ENCODE measurements at places on chromosomes 2 and 18. TPM values are rescaled to one million over a fixed set of nuclear protein-coding genes. Genes with fewer than 3 reads are reported as not detected.
A peak's percentile ranks its signal among the peaks of the same experiment; 100 is the strongest.

DNA sequence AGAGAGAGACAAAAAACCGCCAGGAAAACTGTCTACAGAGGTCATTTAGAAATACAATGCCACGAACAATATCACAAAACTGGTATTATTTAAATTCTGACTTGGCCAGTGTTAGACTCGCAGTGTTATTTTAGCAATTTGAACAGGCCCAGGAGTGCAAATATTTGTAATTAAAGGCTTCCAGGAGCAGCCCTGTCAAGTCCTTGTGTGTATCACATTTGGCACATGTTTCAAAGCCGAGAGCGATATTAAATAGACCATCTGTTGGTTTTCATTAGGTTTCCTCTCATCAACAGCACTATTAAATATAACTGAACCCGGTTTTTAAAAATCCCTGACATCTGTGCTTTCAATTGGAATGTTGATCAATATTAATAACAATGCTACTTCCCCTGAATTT, 656.9 kb downstream of the TSN start:
- no peak for DNase-seq
- no peaks in the 10 kb centered on the region for H3K36me3 ChIP-seq
- no peaks in the 10 kb centered on the region for H3K27me3 ChIP-seq
- no peaks in the 10 kb centered on the region for H3K4me1 ChIP-seq
- H3K27ac ChIP-seq, result no peak overlapping the region

DNA sequence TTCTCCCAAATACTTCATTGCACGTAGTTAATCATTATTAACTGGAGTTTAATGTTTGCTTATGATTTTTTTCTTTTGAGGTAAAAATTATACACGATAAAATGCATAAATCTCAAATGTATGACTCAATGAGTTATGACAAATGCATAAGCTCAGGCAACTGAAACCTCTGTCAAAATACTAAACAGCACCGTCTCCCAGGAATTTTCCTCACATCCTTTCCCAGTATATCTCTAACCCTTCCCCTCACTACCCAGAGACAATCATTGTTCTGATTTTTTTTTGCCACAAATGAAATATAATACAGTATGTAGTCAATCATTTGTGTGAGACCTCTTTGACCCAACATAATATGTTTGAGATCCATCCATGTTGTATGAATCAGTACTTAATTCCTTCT, 606.5 kb downstream of the CPS1 start:
- peaks cover 4% of the 10 kb centered on the region for H3K4me1 ChIP-seq
- H3K4me3 ChIP-seq, result no peak overlapping the region
- no peaks in the 10 kb centered on the region for H3K27me3 ChIP-seq
- H3K36me3 ChIP-seq, result no peaks in the 10 kb centered on the region
- no peak for DNase-seq

The DAPL1 gene
- not detected for total RNA-seq

DNA sequence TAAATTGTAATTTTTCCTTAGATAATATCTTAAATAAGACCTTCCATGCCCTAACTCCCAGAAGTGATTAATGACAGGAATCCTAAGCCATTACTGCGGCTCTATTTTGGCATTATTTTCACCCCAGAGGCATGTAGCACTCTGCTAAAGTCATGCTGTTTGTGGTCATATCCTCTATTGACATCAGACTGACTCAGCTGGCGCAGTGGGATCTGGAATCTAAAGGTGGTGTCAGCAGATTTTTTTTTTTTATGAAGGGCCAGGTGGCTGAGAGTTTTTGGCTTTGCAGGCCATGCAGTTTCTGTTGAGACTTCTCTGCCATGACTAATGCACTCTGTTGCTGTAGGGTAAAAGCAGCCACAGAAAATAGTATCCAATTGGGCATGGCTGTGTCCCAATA, 64.1 kb upstream of the ACVR1C start:
- H3K27ac ChIP-seq, result no peak overlapping the region
- no peaks in the 10 kb centered on the region for H3K4me1 ChIP-seq
- no peak for DNase-seq
- no peaks in the 10 kb centered on the region for H3K36me3 ChIP-seq
- H3K27me3 ChIP-seq, result peaks cover 75% of the 10 kb centered on the region

DNA sequence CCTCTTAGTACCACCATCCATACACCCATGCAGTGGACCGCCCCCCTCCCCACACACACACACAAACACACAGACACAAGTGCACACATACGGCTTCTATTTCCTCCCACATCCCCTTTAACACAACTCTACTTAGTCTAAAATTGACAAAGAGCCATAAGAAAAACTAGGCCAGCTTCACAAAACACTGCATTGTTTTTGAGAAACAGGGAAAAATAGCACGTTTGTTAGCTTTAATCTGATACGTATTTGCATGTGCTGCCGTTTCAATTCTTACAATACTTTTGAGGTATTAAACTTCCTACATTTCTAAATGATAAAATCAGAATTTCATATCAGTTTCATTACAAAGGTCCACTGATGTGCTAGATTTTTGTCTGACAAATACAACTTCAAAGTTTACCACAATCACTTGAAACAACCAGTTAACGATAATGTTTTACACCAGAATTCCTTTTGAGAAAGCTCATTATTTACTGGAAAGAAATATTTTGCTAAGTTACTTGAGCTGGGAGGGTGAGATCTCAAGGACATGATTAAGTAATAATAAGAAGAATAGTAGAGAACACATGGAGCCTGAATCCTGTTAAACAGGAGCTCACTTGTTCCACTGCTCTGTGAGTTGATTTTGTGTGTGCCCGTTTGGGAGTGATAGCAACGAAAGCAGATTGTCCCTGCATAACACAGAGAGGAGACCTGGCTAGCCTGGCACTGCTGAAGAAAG, 74.5 kb downstream of the MOGAT1 start:
- H3K27ac ChIP-seq, result no peak overlapping the region
- peaks cover 81% of the 10 kb centered on the region for H3K27me3 ChIP-seq
- no peaks in the 10 kb centered on the region for H3K4me1 ChIP-seq

- H3K4me1 ChIP-seq, result peaks cover 11% of the 10 kb centered on the region
- H3K27me3 ChIP-seq, result no peaks in the 10 kb centered on the region
- DNase-seq, result no peak
- no peak overlapping the region for H3K27ac ChIP-seq
These were observed 219.4 kb downstream of the MREG start for GRCh38 chr2:215793747-215794595.

DNA sequence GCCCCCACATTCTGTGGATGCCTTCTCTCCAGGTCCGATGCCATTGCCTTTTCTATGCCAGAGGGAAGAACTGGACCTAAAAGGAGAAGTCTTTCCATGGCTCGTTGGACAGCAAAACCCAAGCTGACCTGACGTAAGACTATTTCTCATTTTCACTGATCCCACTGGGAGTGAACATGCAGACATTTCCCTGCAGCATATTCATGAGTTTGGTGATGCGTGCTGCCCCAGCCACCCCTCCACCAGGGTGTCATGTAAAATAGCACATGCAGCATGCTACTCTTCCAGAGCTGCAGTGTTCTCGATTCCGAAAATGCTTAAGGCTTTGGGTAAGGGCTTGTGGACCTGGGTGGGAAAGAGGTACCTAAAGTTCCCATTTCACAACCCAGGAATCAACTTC, 221.2 kb downstream of the UXS1 start:
- no peaks in the 10 kb centered on the region for H3K27me3 ChIP-seq
- no peak for DNase-seq
- H3K36me3 ChIP-seq, result no peaks in the 10 kb centered on the region
- H3K27ac ChIP-seq, result no peak overlapping the region
- H3K4me1 ChIP-seq, result no peaks in the 10 kb centered on the region
- no peak overlapping the region for H3K4me3 ChIP-seq

The ALK gene
- total RNA-seq, result 0.35 TPM

DNA sequence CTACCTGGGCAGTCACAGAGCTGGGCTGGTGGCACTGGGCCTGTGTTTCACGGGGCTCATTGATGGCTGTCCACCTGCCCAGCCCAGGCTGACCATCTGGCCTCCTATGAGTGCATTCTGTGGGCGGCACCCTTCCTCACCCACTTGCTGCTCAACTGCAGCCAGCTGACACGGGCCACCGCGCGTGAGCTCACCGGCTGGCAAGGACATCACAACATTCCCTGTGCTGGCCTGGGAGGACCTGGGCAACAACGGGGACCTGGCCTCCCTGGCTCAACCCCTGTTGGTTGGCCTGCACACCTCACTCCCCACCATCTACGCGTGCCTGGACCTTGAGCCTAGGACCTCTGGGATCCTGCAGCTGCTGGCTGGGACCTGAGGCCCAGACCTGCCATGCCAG, 98.2 kb upstream of the DTNA start:
- H3K27me3 ChIP-seq, result no peaks in the 10 kb centered on the region
- H3K36me3 ChIP-seq, result peaks cover 4% of the 10 kb centered on the region
- no peak for DNase-seq
- H3K4me1 ChIP-seq, result no peaks in the 10 kb centered on the region
- no peak overlapping the region for H3K4me3 ChIP-seq

- H3K27me3 ChIP-seq, result no peaks in the 10 kb centered on the region
- no peaks in the 10 kb centered on the region for H3K4me1 ChIP-seq
- no peak overlapping the region for H3K4me3 ChIP-seq
- no peak for DNase-seq
These were observed 130.0 kb upstream of the RND3 start for GRCh38 chr2:150617351-150617978.

The ECEL1 gene
- 1.6 TPM for total RNA-seq

DNA sequence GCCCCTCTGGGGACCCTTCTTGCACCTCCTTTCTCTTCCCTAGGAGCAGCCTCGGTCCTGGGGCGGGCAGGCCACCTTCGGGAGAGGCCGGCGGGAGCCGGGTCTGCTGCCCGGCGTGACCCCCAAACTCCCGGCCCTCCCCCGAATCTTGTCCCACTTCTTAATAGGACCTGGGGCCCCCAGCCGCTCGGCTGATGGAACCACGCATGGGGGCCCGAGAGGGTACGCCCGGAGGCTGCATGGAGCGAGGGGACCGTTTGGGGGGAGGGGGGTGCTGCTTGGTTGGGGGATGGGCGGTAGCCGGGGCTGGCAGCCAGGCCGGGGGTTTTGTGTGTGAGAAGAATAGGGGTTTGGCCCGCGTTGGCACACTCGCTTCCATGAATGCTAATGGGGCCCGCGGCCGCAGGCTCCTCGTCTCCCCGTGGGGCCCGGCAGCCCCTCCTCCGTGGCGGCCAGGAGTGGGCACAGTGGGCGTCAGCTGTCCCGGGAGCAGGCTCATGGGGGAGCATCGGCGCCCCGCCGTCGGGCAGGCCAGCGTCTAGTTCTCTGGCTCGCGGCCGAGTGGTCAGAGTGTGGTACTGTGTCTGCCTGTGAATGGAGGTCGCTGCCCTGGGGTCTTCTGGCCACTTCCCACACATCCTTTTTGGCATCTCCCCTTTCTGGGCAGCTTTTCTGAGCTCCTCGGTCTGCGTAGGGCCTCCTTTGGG, 1.0 kb downstream of the GAREM2 start:
- peaks cover 20% of the 10 kb centered on the region for H3K27me3 ChIP-seq
- H3K27ac ChIP-seq, result peak overlapping the region; percentile 24
- H3K36me3 ChIP-seq, result no peaks in the 10 kb centered on the region

GRCh38 chr18:62420151-62420512, 95.0 kb downstream of the TNFRSF11A start:
- H3K36me3 ChIP-seq, result no peaks in the 10 kb centered on the region
- H3K27ac ChIP-seq, result no peak overlapping the region
- H3K4me1 ChIP-seq, result no peaks in the 10 kb centered on the region
- no peak for DNase-seq

The NT5DC4 gene
- not detected for total RNA-seq

- H3K4me3 ChIP-seq, result no peak overlapping the region
- H3K27me3 ChIP-seq, result no peaks in the 10 kb centered on the region
- no peak overlapping the region for H3K27ac ChIP-seq
- DNase-seq, result no peak
- no peaks in the 10 kb centered on the region for H3K36me3 ChIP-seq
These were observed 233.7 kb upstream of the SPOPL start for GRCh38 chr2:138267902-138268254.

DNA sequence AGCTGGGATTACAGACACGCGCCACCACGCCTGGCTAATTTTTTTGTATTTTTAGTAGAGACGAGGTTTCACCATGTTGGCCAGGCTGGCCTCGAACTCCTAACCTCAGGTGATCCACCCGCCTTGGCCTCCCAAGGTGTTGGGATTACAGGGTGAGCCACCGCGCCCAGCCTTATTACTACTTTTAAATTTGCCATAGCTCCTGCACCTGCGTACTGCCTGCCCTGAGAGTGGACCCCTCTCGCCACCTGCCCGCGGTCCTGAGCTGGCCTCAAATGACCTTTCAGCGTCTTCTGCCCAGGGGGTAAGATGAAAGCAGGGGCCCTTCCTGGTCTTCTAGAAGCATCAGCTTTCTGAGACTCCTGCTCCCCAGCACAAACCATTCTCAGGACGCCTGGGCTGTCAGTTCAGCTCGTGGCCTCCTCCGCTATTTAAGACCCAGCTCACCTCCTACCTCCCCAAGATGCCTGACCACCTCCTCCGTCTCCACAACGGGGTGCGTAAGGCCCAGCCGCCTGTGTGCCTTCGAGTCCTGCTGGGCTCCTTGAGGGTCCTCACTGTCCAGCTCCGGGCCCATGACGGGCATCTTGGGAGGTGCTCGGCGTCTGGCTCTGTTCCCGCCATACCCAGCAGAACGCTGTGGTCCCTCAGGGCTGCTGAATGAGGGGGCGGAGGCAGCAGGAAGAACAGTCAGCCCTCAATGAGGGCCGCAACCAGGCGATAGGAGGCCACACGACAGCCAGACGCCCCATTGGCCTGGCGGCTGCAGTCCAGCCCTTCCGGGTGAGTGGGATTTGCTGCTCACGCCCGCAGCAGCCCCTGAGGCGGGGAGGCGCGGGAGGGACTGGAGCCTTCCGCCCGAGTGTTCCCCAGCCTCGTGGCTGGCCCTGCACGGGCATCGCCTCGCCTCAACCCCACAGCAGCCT, 266.6 kb downstream of the TFCP2L1 start:
- no peaks in the 10 kb centered on the region for H3K4me1 ChIP-seq
- peak; percentile 91 for DNase-seq
- H3K4me3 ChIP-seq, result no peak overlapping the region
- H3K27ac ChIP-seq, result peak overlapping the region; percentile 44

The PLEKHB2 gene
- 66.7 TPM for total RNA-seq

- no peaks in the 10 kb centered on the region for H3K27me3 ChIP-seq
- no peak overlapping the region for H3K4me3 ChIP-seq
- H3K27ac ChIP-seq, result no peak overlapping the region
- H3K36me3 ChIP-seq, result no peaks in the 10 kb centered on the region
- no peak for DNase-seq
- H3K4me1 ChIP-seq, result no peaks in the 10 kb centered on the region
These were observed 58.6 kb upstream of the FBXO11 start for GRCh38 chr2:47964722-47965434.

- no peaks in the 10 kb centered on the region for H3K27me3 ChIP-seq
- DNase-seq, result no peak
- H3K4me1 ChIP-seq, result no peaks in the 10 kb centered on the region
- H3K27ac ChIP-seq, result no peak overlapping the region
- H3K36me3 ChIP-seq, result peaks cover 4% of the 10 kb centered on the region
- no peak overlapping the region for H3K4me3 ChIP-seq
These were observed 37.1 kb downstream of the CENPO start for GRCh38 chr2:24830351-24830750.

Measured in endodermal cell (in vitro differentiated cells).